Muscle of leg (tissue), 16 donors: ENCODE measurements at places on chromosomes 16 and 17. TPM values are rescaled to one million over a fixed set of nuclear protein-coding genes. Genes with fewer than 3 reads are reported as not detected.

GRCh38 chr17:29066047-29066446 lies 23.1 kb downstream of the PIPOX start:
- no peak overlapping the region for H3K4me3 ChIP-seq
- H3K27ac ChIP-seq: no peak overlapping the region
- no peaks in the 10 kb centered on the region for H3K36me3 ChIP-seq
- H3K4me1 ChIP-seq: peaks cover 32% of the 10 kb centered on the region
- H3K27me3 ChIP-seq: peaks cover 13% of the 10 kb centered on the region

GRCh38 chr17:78248051-78248914 lies 16.9 kb downstream of the TMEM235 start:
- no peak overlapping the region for H3K4me3 ChIP-seq
- DNase-seq: no peak
- H3K4me1 ChIP-seq: peaks cover 12% of the 10 kb centered on the region
- H3K27me3 ChIP-seq: peaks cover 3% of the 10 kb centered on the region

- peak; percentile 8 for DNase-seq
- no peak overlapping the region for H3K4me3 ChIP-seq
- no peak overlapping the region for H3K27ac ChIP-seq
- no peaks in the 10 kb centered on the region for H3K4me1 ChIP-seq
Measured at GRCh38 chr17:19610879-19611278, 37.7 kb upstream of the ALDH3A2 start.

DNA sequence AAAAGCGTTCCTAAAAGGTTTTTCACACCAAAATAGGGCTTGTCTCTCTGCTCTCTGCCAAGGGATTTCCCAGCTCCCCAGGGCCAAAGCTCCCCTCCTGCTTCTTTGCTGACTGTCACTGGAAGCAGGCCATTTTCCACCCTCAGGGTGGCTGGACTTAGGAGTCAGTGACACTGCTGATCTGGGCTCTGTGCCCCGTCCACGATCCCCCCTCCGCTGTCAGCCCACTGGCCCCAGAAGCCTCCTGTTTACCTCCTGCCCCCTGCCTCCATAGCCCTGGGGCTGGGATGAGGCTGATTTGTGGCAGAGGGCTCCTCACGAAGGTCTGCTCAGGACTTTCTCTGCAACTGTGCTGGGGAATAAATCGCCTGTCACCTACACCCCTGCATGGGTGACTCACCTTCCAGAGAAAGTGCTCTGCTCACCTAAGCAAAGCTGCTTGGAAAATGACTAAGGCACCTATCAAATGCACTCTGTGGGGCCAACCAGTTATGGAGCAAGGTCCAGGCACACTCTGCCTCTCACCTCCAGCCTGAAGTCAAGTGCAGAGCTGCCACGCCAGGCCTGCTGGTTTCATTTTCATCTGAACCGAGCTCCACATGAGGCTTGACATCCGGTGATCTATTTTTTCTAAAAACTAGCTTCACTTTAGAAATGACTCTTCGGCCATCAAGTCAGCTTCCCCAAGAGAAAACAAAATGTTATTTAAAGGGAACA lies 4.9 kb downstream of the MAP3K14 start:
- DNase-seq: no peak
- H3K27me3 ChIP-seq: no peaks in the 10 kb centered on the region
- peaks cover 6% of the 10 kb centered on the region for H3K36me3 ChIP-seq
- peaks cover 77% of the 10 kb centered on the region for H3K4me1 ChIP-seq
- H3K4me3 ChIP-seq: no peak overlapping the region

GRCh38 chr17:60493847-60494321 lies 32.2 kb downstream of the APPBP2 start:
- H3K4me3 ChIP-seq: no peak overlapping the region
- DNase-seq: no peak
- no peak overlapping the region for H3K27ac ChIP-seq
- no peaks in the 10 kb centered on the region for H3K27me3 ChIP-seq

- H3K36me3 ChIP-seq: peaks cover 9% of the 10 kb centered on the region
- H3K4me3 ChIP-seq: no peak overlapping the region
- no peaks in the 10 kb centered on the region for H3K27me3 ChIP-seq
- no peak for DNase-seq
- no peak overlapping the region for H3K27ac ChIP-seq
Measured at GRCh38 chr17:80151333-80151732, 4.4 kb upstream of the EIF4A3 start.

DNA sequence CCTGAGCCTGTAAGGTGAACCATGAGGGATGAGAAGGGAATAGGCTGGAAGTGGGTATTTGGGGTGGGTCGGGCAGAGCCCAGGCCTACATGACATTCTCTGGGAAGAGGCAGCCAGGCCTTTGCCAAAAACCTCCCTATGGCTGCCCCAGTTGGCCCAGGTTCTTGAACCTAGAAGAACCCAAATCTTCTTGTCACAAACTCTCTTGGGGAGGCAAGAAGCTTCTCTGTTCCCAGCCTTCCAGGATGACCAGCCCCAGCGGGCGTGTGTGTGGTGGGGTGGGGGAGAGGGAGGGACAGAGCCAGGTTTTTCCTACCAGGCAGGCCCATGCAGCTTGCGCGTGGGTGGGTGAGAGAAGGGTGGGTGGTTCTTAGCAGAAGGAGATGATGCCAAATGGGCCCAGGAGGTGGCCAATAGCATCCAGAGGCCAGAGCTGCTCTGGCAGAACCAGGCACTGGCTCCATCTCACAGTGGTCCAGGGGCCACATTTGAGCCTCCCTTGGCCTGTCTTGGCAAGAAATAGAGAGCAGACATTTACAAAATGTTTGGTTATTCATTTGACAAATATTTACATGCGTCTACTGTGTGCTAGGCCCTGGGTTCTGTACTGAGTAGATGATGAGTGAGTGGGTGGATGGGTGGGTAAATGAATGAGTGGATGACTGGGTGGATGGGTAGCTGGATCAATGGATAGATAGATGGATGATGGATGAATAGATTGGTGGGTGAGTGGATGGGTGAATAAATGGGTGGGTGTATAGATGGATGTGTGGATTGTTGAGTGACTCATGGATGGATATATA lies 44.3 kb upstream of the PLCG2 start:
- H3K36me3 ChIP-seq: no peaks in the 10 kb centered on the region
- no peak overlapping the region for H3K4me3 ChIP-seq
- no peak for DNase-seq
- no peaks in the 10 kb centered on the region for H3K27me3 ChIP-seq
- no peak overlapping the region for H3K27ac ChIP-seq

- H3K27ac ChIP-seq: no peak overlapping the region
- H3K4me3 ChIP-seq: no peak overlapping the region
- H3K27me3 ChIP-seq: peaks cover 27% of the 10 kb centered on the region
- no peaks in the 10 kb centered on the region for H3K36me3 ChIP-seq
- no peak for DNase-seq
Measured at GRCh38 chr17:73879987-73880386, 235.7 kb upstream of the SDK2 start.

GRCh38 chr17:81403671-81404534 lies 8.6 kb downstream of the BAHCC1 start:
- H3K27me3 ChIP-seq: peaks cover 3% of the 10 kb centered on the region
- peak overlapping the region; percentile 87 for H3K27ac ChIP-seq
- peak overlapping the region; percentile 18 for H3K4me3 ChIP-seq
- H3K4me1 ChIP-seq: peaks cover 84% of the 10 kb centered on the region
- DNase-seq: peak; percentile 89
- no peaks in the 10 kb centered on the region for H3K36me3 ChIP-seq

GRCh38 chr17:74744714-74745547 lies 3.5 kb upstream of the NHERF1 start:
- H3K4me1 ChIP-seq: peaks cover 38% of the 10 kb centered on the region
- DNase-seq: no peak
- H3K27ac ChIP-seq: no peak overlapping the region
- no peak overlapping the region for H3K4me3 ChIP-seq
- peaks cover 55% of the 10 kb centered on the region for H3K27me3 ChIP-seq

GRCh38 chr17:13587487-13588338 lies 14.0 kb downstream of the HS3ST3A1 start:
- H3K27me3 ChIP-seq: no peaks in the 10 kb centered on the region
- H3K36me3 ChIP-seq: no peaks in the 10 kb centered on the region
- no peak for DNase-seq
- no peak overlapping the region for H3K4me3 ChIP-seq
- peaks cover 4% of the 10 kb centered on the region for H3K4me1 ChIP-seq
- no peak overlapping the region for H3K27ac ChIP-seq

DNA sequence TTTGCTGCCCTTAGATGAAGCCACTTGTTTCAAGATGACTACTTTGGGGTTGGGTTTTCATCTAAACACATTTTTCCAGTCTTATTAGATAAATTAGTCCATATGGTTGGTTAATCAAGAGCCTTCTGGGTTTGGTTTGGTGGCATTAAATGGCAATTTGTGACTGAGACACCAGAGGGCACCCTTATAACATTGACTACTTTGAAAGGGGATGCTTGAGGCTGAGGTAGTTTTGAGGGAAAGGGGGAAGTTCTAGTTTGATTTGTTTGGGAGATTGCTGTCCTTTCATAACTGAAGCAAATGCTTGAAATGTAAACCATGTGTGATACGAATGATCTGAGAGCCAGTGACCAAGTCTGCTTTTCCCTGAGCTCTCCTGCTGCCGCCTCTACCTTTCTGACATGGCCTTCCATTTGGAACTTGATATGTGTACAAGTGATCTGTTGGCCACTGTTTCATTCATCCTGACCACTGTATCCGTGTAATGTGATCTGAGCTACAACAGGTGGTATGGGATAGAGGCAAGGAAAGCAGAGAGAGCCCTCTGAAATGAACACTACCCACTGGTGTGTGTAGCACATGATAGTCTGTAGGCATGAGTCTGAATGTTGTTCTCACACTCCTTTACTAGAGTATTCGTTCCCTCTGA lies 5.8 kb upstream of the RARA start:
- H3K27ac ChIP-seq: peak overlapping the region; percentile 72
- no peak overlapping the region for H3K4me3 ChIP-seq
- peaks cover 56% of the 10 kb centered on the region for H3K4me1 ChIP-seq
- peak; percentile 90 for DNase-seq
- peaks cover 6% of the 10 kb centered on the region for H3K36me3 ChIP-seq

DNA sequence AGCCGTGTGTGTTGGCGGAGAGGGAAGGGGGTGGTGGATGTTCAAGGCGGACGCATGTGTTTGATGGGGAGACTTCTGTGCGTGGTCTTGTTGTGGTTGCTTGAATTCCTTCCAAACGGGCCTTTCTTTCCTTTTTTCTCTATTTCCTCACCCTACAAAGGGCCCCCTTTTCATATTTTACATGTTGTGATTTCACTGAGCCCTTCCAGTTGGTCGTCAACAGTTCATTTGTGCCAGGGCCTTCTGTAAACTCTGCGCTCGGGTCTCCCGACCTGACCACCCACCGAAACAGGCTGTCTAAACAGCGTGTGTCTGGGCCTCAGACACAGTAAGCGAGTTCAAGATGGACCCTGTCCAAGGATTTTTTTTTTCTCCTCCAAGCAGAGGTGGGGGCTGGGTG lies 228.4 kb downstream of the IRF8 start:
- no peak overlapping the region for H3K27ac ChIP-seq
- no peak for DNase-seq
- H3K36me3 ChIP-seq: no peaks in the 10 kb centered on the region

DNA sequence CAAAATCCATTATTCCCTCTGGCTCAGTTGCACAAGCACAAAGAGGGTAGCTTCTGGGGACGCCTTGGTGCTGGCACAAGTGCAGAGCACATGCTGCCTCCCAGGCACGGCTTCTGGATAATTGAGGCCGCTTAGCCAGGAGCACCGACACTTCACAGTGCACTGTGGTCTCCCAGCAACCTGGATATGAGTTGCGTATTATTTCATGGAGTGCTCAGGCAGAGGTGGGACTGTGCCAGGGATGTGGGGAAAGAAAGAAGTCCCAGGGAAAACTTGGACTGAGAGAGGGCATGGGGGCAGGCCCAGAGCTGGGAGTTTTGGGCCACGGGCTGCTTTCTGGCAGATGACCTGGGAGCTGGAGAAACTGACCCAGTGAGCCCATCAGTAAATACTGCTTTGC lies 37.5 kb downstream of the MPRIP start:
- no peak overlapping the region for H3K27ac ChIP-seq
- DNase-seq: no peak
- H3K4me1 ChIP-seq: peaks cover 57% of the 10 kb centered on the region
- no peaks in the 10 kb centered on the region for H3K27me3 ChIP-seq
- H3K36me3 ChIP-seq: peaks cover 66% of the 10 kb centered on the region

DNA sequence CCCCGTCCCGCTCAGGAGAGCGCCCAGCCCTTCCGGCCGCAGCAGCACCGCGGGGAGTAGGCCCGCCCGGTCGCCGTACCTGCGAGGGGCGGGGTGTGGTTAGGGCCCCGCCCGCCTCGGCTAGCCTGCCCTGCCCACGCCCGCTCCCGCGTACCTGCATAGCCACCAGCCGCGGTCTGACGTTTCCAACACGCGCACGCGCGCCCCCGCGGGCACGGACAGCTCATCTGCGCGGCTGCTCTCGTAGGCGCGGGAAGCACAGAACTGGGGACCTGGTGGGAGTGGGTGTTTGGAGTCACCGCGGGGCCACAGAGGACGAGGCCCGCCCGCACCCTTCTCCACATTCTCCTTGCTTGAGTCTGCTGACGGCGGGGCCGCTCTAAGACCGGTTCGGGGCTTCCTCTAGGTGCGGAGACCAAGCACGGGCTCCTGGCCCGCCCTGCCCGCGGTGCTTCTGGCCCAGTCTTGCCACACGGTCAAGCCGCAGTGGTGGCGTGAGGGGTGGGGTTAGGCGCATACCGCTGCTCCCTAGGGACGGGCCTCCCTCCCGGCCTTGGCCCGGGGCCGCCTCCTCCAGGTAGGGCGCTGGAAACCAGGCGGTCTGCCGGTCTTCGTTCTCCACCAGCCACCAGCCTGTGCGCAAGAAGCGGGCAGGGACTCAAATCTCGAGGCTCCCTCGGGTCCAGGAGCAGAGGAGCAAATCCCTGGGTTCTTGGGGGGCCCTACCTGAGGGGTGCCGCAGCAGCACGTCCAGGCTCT lies 1.8 kb downstream of the NOXO1 start:
- H3K36me3 ChIP-seq: peaks cover 45% of the 10 kb centered on the region
- DNase-seq: no peak
- peaks cover 60% of the 10 kb centered on the region for H3K27me3 ChIP-seq
- H3K4me3 ChIP-seq: no peak overlapping the region
- no peak overlapping the region for H3K27ac ChIP-seq
- H3K4me1 ChIP-seq: peaks cover 46% of the 10 kb centered on the region

GRCh38 chr17:2547176-2547575 lies 35.5 kb upstream of the METTL16 start:
- H3K4me3 ChIP-seq: no peak overlapping the region
- no peaks in the 10 kb centered on the region for H3K36me3 ChIP-seq
- no peak for DNase-seq
- no peak overlapping the region for H3K27ac ChIP-seq
- H3K27me3 ChIP-seq: peaks cover 8% of the 10 kb centered on the region

DNA sequence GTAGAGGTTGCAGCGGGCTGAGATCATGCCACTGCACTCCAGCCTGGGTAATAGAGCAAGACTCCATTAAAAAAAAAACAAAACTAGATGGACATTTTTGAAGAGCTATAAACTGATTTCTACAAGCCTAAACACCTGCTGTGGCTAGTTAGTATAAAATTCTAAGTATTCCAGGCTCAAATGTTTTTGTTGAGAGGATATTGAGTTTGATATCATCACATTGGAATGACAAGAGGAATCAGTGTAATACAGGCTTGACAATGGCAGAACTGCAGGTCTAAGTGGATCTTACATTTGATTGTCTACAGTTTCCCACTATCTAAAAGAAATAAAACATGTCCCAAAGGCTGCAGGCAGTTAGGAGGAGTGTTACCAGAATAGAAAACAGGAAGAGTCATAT lies 23.9 kb upstream of the DLX3 start:
- H3K4me3 ChIP-seq: no peak overlapping the region
- peaks cover 3% of the 10 kb centered on the region for H3K4me1 ChIP-seq
- H3K27me3 ChIP-seq: peaks cover 8% of the 10 kb centered on the region
- H3K36me3 ChIP-seq: no peaks in the 10 kb centered on the region

PLCG2 gene
- polyA plus RNA-seq: 4.6 TPM

GTF3C1 gene
- 58.5 TPM for polyA plus RNA-seq

CACNG5 gene
- polyA plus RNA-seq: not detected

TPPP3 gene
- polyA plus RNA-seq: 719 TPM

VMO1 gene
- polyA plus RNA-seq: 6.2 TPM

PYDC1 gene
- polyA plus RNA-seq: 2.0 TPM

CMTM1 gene
- 9.0 TPM for polyA plus RNA-seq

RHBDL1 gene
- polyA plus RNA-seq: 2.1 TPM

KRTAP2-3 gene
- polyA plus RNA-seq: not detected

CTRB1 gene
- polyA plus RNA-seq: 0.50 TPM

TMC7 gene
- 1.6 TPM for polyA plus RNA-seq
